T-helper 17 cell (primary cell): ENCODE measurements at places on chromosomes 3 and 15.
A peak's percentile ranks its signal among the peaks of the same experiment; 100 is the strongest.

- DNase-seq: no peak
Measured at GRCh38 chr15:93235926-93236780, 147.1 kb upstream of the RGMA start.

GRCh38 chr15:88738796-88739195 is 64.4 kb upstream of the ACAN start:
- no peak for DNase-seq

GRCh38 chr15:42819786-42820185 is 82.9 kb upstream of the CDAN1 start:
- no peak for DNase-seq

GRCh38 chr15:75179746-75180140 is 21.9 kb upstream of the C15orf39 start:
- no peak for DNase-seq

DNA sequence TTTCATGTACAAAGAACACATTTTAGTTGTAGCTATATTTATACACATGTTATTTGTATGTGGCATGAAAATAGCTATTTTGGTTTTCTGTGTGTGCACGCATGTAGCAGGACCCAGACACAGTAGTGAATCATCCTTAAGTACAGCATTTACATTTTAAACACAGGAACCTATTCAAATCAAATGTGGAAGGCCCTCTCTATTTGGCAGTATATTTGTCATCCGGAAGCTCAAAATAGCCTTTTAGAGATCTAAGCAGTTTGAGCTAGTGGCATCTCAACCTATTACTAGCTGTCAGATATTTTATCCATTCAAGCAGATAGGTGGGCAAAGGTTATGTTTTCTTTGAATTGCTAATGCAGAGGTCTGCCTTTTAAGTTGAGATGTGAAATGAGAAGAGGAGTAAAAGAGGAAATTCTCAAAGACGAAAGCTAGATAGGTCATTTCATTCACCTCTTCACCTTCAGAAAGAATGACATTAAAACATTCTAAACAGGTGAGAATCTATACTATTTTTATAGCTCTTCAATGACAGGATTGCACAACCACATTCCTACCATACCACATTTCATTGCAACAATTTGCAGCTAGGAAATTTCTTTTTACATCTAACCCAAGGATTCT is 46.3 kb upstream of the TIPARP start:
- no peak for DNase-seq

GRCh38 chr3:89925976-89926375 is 818.6 kb downstream of the EPHA3 start:
- DNase-seq: no peak

GRCh38 chr15:57554812-57555179 is 36.9 kb upstream of the MYZAP start:
- DNase-seq: no peak

- DNase-seq: no peak
Measured at GRCh38 chr15:66008940-66009562, 139.8 kb downstream of the RAB11A start.

- DNase-seq: no peak
Measured at GRCh38 chr3:50248387-50248786, 12.4 kb downstream of the GNAI2 start.

DNA sequence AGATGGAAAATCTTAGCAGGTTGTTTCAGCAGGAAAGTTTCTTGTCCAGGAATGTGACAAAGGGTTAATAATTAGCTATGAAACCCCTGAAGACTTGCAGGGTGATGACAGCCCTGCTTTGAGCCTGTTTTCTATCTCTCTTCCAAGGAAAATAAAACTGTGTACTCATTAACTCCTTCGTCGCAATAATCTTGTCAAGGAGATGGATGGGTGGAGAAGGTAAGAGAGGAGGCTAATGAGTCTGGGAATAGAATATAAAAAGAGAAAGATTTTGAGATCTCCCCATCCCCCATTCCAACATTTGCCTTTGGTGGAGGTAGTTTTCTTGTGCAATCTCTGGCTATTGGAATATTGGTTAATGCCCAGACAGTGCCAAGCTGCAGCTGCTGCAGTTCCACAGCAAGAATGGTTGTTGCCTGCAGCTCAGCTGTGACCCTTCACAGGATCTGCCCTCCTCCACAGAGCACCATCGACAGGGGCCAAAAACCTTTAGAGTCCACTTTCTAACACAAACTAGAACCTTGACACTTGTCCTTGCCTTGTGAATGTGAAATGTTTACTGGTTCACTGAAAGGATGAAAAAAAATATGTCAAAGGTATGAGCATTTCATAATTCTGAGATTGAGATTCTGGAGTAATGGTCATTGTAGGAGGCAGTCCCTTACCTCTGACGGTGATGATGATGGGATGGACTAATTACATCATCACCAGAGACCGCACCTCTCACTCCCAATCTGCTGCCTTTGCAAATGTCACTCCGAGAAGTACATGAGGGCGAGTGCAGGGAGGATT is 4.2 kb upstream of the LRIG1 start:
- no peak for DNase-seq

- DNase-seq: no peak
Measured at GRCh38 chr15:58795825-58796224, 24.7 kb downstream of the MINDY2 start.

DNA sequence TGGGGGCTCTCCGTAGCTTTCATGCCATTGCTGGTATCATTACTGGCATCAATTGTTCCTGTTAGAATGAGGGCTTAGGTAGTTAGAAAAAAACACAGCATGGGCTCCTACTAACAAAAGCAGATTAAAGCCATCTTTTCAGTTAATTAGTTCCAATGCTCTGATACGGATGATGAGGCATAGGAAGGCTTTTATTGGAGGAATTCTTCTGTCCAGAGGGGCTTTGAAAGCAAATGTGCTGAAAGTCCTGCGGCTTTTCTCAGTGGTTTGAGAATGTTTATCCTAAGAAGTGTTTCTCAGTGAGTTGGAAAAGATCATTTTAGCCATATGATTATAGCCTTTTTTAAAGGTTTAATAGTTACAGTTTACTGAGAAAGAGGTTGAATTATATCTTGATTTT is 198.5 kb downstream of the THSD4 start:
- no peak for DNase-seq

DNA sequence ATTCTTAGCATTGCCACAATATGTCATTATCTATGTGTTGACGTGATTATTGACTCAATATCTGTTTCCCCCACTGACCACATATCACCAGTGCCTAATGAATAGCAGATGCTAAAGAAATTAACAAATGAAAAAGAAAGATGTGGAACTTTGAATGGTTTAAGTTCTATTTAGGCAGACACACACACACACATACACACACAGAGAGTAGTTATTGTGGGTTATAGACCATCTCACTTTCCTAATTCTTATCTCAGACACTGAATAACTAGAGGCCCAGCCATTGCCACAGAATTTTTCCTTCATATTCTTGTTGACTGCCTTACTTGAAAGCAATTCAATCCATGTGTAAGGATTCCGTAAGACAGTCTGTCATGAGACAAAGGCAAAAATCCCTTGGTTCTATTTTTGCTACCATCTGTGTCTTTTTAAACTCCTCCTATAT is 61.9 kb upstream of the PHLDB2 start:
- DNase-seq: no peak

DNA sequence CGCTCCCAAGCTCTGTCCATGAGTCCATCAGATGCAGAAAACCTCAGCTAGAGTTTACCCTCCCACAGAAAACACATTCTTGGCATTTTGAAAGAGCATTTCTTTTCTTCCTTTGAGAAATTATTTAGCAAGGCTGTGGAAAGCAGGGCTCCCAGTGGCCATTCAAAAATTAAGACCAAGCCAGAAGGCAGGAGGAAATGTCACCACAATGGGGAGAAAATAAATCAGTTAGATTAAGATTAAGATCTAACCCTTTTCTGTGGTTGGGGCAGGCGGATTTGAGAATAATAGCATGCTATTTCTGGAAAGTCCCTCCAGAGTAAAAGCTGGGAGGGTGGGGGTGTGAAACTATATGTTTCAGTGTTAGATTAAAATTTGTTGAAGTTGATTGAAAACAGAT is 20.2 kb downstream of the LRIG1 start:
- DNase-seq: no peak

DNA sequence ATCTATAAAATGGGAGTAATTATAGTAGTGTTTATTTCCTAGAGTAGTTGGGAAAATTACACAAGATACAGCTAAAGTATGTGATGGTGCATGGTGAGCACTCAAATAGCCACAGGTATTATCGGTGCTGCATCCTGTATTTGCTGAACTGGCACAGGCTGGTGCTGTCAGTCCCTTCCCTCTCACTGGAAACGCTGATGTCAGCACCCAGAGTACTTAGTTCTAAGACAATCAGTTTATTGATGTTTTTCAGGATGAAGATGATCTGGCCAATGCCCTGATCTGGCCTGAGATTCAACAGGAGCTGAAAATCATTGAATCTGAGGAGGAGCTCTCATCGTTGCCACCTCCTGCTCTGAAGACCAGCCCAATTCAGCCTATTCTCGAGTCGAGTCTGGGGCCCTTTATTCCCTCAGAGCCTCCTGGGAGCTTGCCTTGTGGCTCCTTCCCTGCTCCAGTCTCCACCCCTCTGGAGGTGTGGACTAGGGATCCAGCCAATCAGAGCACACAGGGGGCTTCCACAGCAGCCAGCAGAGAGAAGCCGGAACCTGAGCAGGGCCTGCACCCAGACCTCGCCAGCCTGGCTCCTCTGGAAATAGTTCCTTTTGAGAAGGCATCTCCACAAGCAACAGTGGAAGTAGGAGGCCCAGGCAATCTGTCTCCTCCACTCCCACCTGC is 49.7 kb downstream of the TMEM39A start:
- no peak for DNase-seq

- no peak for DNase-seq
Measured at GRCh38 chr3:77320514-77320913, 280.6 kb downstream of the ROBO2 start.

DNA sequence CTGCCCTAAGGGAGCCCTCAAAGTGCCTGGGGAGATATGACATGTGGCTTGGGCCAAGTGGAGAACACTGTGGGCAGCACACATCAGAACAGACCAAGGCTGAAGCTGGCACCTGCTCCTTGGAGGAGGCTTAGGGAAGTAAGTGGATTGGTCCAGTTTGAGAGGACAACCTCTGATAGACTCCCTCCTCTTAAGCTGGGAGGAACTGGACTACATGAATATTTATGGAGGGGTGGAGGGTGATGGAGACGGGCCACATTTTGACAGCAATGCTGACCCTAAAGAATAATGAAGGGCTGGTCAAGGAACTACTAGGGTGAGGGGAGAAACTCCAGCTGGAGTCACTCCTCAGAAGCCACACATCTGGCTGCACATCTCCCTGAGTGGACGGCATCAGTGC is 6.5 kb upstream of the CD276 start:
- DNase-seq: no peak

DNA sequence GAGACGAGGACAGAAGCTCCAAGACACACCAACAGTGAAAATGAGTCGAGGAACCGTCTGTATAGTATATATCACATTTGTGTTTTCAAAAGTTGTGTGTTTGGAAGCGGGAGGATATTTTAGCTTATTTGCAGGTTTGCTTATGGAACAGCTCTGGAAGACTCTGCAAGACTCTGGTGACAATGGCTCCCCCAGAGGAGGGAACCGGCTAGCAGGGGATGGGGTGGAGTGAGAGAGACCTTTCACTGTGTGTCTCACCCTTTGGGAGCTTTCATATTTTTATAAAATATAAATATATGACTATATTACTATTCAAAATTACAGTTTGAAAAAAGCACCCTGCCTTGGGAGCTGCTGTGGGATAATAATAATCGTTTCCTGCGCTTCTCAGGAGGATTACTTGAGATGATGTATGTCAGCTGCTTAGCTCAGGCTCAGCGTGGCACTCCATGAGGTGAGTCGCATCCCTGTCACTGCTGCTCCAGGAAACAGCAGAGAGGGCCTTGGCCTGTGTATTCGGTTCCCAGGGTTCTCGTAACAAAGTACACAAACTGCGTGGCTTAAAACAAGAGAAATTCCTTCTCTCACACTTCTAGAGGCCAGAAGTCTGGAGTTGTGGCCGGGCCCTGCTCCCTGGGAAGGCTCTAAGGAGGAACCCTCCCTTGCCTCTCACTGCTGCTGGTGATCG is 183.9 kb downstream of the FAM43A start:
- DNase-seq: no peak

- DNase-seq: no peak
Measured at GRCh38 chr3:157626817-157627216, 123.6 kb upstream of the VEPH1 start.

- no peak for DNase-seq
Measured at GRCh38 chr3:12175137-12175593, 16.5 kb upstream of the TIMP4 start.

DNA sequence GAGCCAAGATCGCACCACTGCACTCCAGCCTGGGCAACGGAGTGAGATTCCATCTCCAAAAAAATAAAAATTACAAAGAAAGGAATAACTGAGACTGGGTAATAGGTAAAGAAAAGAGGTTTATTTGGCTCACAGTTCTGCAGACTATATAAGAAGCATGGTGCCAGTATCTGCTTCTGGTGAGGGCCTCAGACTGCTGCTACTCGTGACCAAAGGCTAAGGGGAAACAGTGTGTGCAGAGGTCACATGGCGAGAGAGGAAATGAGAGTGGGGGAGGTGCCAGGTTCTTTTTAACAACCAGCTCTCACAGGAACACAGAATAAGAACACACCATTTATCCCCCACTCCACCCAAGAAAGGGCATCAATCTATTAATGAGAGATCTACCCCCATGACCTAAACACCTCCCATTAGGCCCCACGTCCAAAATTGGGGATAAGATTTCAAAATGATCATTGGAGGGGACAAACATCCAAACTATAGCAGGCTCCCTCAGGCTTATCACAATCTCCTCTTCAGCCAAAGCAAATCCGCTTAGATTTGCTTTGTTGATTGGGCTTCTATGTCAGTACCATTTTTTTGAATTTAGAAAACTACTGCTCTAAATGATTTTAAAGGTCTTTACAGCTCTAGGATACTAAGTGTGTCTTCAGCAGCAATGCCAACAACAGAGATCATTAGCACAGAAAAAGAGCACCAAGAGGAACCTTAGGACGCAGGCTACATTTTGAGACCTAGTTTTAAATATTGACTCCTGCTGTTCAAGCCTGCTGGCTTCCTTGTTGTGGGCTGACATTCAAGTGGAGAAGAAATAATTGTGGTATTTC is 84.2 kb upstream of the TBL1XR1 start:
- DNase-seq: no peak

GRCh38 chr3:128322030-128323022 is 144.4 kb downstream of the DNAJB8 start:
- peak; percentile 42 for DNase-seq
